ENCODE measurements at places on chromosomes 16 and 17.

DNA sequence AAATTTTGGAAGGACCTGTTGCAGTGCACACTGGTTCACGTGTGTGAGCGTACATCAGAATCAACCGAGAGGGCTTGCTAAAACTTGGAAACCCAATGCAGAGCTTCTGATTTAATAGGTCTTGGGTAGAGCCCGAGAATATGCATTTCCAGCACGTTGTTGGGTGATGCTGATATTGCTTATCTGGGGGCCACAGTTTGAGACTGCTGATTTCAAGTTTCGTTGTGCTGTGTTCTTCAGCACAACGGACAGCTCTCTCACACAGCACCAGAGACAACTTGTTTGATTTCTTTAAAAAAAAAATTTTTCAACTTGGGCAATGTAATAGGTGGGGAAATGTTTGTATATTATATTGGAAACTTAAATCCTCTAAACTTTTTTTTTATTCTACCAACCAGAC lies 9.4 kb downstream of the OR4D2 start:
- DNase-seq = no peak

GRCh38 chr16:23435500-23435899 lies 17.5 kb downstream of the COG7 start:
- DNase-seq = no peak

- DNase-seq = no peak
These were observed 98.7 kb downstream of the RAB11FIP4 start for GRCh38 chr17:31490019-31490650.

- no peak for DNase-seq
These were observed 10.8 kb downstream of the CSNK2A2 start for GRCh38 chr16:58187092-58187491.

DNA sequence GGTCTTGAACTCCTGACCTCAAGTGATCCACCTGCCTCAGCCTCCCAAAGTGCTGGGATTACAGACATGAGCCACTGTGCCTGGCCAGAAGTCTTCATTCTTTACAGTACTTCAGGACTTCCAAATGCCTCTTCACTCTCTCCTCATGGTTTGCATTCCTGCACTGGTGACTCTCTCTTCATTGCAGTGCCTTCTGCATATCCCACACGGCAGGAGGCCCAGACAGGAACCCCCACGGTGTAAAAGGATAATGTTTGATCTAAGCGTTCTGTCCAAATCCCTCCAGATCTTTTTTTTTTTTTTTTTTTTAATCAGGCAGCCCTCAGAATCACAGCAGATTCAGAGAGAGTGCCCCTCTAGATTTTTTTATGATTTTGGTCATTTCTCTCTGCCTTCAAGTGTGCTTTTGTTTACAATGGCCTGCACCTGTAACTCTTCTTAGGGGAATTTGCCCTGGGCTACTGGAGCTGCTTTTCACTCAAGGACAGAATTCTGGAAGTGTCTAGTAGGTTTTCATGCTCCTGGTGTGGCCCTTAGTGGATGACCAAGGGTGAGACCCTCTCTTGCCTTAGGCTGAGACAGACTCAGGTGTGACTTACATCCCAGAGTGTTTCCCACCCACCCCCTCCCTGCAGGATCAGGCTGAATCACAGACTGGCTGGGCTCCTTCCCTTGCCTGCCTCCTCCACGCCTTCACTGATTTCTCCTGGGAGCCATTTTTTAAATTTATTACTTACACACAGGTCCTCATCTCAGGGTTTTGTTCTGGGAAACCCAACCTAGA lies 19.8 kb upstream of the NF1 start:
- DNase-seq = no peak

DNA sequence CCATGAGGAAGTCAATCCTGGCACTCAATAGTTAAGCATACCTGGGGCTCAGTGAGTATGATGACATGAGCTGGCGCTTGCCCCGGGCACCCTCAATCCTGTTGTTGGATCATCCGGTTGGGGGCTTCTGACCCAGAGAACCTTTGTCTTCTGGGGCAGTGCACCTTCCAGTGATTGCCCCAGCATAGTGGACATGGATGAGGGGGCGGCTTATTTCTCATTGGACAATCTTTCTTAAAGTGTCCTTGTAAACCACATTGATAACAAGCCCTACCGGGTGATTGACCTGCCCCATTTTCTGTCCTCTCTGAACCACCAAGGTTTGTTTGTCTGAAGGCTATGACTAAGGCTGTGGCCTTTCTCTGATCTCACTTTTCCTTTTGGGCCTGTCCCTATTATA lies 18.2 kb downstream of the IGSF6 start:
- no peak for DNase-seq

DNA sequence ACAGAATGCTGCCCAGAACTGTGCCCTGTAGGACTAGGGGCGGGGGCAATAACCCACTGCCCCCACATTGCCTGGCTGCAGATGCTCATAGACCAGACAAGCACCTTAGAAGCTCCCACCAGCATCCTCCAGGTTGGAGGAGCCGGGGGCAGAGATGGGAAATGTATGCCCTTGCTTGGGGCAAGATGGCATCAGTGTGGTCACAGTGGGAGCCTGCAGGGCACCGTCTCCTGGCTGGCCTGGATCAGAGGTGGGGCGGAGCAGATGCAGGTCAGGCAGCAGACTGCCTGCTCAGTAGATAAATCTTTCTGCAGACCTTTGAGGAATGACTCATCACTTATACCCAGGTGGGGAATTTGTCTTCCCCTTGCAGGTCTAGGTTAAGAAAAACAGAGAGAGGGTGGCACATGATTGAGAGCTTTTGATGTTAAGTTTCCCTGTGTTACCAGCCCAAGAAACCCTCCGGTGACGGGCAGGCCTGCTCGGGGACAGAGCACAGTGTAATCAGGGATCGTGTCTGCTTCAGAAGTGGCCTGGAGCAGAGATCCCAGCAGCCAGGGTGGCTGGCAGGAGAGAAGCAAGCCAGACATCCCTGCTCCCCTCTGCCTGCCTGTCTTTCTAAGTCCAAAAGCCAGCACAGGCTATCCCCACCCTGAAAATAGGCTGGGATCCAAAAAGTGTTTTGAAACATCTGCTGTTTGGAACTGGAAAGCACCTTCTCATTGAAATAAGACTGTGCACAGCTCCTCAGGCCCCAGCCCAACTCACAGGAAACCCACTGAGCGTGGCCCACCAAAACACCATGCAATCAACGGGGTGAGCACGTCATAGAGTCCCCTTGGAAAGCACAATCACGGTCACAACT lies 50.7 kb upstream of the RPL38 start:
- DNase-seq = no peak

DNA sequence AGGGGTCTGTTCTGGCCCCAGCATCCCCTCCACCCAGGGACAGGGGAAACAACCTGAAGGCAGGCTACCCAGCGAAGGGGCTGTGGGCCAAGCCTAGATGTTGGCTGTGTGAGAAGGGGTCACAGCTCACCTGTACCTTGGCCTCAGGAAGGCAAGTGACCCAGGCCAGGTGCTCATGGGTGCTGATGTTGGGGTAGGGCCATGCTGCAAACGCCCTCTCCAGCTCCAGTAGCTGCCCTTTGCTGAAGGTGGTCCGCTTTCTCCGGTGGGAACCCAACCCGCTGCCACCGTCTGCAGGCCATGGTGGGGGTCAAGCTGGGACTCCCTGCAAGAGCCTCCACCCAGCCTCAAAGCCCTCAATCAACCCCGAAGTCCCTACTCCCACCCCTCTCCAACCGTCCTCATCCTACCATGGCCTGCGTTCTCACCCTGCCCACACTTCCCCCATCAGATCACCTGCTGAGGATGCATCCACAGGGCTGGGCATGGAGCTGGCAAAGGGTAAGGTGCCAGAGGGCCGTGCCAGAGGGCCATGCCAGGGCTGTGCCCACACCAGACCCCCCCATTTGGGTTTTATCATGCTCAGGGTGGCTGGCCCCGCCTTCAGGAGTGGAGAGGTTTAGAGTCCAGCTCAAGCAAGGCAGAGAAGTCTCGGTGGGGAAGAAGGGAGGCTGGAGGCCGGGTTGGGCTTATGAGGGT lies at the start of gene SEBOX:
Gene SEBOX, minus strand, starts transcription at position 535 of the 699 bp plus-strand sequence. Its CDS starts 48 bp downstream, at position 487.
- no peak for DNase-seq

DNA sequence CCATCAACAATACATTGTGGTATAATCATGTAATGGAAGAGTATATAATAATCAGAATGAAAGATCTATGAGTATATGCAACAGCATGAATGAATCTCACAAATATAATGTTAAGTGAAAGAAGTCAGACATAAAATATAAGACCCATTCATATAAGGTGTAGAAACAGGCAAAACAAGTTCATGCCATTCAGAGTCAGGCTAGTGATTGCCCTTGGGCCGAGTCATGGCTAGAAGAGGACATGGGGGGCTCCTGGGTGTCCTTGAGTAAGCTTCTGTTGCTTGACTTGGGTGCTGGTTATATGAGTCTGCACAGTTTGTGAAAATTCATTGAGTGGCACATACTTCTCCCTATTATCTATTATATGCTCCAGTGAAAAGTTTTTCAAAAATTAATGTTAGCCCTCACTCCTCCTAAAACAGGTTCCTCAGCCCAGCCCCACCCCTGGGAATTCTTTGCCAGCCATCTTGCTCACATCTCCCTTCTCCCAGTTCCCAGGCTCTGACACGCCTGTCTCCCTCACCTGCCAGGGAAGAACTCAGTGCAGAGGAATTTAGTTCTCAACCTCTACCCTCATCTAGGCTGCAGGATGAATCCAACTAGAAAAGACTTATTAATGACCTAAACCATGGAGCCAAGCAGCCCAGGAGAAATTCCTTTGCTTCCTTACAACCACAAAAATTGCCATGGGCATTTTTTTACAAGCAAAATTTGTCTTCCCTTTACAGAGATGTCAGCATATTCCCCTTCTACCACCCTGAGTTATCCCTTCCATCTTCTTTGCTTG lies 52.4 kb upstream of the NFAT5 start:
- DNase-seq = no peak

GRCh38 chr17:33435721-33436301 lies 142.7 kb upstream of the ASIC2 start:
- DNase-seq = no peak

- DNase-seq = no peak
These were observed 87.3 kb upstream of the CORO6 start for GRCh38 chr17:29709866-29710519.

DNA sequence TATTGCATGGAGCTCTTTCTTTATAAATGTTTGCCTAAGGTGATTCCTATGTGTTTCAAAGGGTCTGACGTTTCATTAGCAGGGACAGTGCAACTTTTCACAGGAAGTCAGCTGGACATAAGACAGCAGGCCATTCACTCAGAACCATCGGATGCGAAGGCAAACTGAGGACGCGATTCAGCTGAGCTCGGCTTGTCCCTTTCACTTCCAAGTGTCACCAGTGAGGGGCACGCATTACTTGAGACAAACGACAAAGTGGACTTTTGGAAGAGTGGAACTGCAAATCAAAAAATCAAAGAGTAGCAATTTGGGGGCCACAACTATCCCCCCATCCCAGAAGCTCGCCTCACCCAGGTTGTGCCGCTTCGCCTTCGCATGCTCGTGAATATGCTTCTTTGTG lies 14.6 kb downstream of the USP22 start:
- no peak for DNase-seq

- DNase-seq = no peak
These were observed 50.2 kb downstream of the TBC1D16 start for GRCh38 chr17:79985361-79985942.

- DNase-seq = no peak
These were observed 1.1 kb downstream of the SMIM5 start for GRCh38 chr17:75634376-75634740.

GRCh38 chr16:51655249-51655648 lies 504.2 kb upstream of the SALL1 start:
- DNase-seq = no peak

All from gastrocnemius medialis (tissue), 4 donors.